ENCODE measurements at places on chromosomes 4 and X.

GRCh38 chr4:105061731-105062130 lies 84.9 kb upstream of the TET2 start:
- DNase-seq = no peak

- DNase-seq = no peak
These were observed 8.7 kb downstream of the ATP5ME start for GRCh38 chr4:665381-665750.

GRCh38 chr4:69843932-69844331 lies 16.0 kb downstream of the SULT1E1 start:
- no peak for DNase-seq

- DNase-seq = no peak
These were observed 123.7 kb downstream of the AFAP1 start for GRCh38 chr4:7815981-7816380.

GRCh38 chr4:174317531-174317930 lies 33.8 kb downstream of the CEP44 start:
- no peak for DNase-seq

DNA sequence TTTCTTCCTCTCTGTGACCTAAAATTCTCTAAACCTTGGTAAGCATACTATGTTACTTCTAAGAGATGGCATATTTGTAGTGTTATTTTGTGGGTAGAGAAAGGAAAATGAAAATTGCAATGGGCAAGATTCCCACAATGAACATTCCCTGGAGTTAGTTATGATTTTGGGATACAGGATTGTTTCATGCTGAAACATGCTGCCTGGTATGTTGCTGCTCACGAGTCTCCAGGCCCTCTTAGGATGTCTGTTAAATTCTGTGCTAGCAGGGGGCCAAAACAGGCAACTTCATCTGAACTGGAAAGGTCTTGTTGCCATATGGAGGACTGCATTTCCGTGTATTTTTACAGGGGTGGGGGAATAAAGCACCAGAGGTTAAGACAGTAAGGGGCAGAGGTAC lies 18.9 kb upstream of the MSMO1 start:
- no peak for DNase-seq

DNA sequence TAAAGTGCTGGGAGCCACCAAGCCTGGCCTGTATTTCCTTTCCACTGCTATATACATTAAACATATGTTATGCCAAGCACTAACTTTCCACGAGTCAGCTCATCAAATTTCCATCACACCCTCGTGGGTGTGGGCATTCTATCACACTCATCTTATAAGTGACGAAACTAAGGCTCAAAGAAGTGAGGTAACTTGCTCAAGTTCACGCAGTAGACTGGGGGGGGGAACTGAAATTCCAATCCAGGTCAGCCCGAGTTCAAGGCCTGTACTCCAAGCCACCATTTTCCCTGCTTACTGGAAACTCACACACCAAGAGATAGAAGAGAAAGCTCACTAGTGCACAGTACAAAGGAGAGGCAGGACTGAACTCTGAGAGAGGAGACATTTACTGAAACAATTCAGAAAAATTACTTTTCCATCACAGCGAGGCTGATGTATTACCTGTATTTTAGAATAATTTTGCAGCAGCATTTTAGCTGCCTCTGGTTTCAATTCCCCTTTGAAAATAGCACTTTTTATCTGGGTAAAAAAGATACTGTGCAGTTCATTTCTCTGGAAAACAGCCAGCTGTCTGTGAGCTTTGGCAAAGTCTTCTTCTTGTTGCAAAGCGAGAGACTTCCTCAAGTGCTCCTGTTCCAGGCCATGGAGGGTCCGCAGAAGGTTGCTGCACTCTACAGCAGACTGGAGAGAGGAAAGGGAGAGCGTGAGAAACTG lies 76.8 kb downstream of the EVC2 start:
- no peak for DNase-seq

Data from stimulated activated effector memory CD8-positive, alpha-beta T cell treated with anti-CD3 and anti-CD28 coated beads, Interleukin-12 subunit alpha, Interleukin-12 subunit beta, amount 100 ng/mL, for 72 hours (primary cell).